ENCODE measurements at places on chromosomes 7 and 10.

GRCh38 chr7:27906385-27907091 lies 166.6 kb downstream of the TAX1BP1 start:
- DNase-seq: no peak

GRCh38 chr7:91267171-91267955 lies 3.1 kb downstream of the FZD1 start:
- no peak for DNase-seq

- no peak for DNase-seq
Measured at GRCh38 chr10:944034-944831, 12.7 kb upstream of the LARP4B start.

- DNase-seq: no peak
Measured at GRCh38 chr7:157222687-157223086, 84.0 kb downstream of the UBE3C start.

GRCh38 chr10:48507933-48508790 lies 96.7 kb downstream of the ARHGAP22 start:
- no peak for DNase-seq

- no peak for DNase-seq
Measured at GRCh38 chr10:89651916-89652573, 7.0 kb upstream of the PANK1 start.

- DNase-seq: no peak
Measured at GRCh38 chr10:118725886-118726500, 28.8 kb downstream of the CACUL1 start.

DNA sequence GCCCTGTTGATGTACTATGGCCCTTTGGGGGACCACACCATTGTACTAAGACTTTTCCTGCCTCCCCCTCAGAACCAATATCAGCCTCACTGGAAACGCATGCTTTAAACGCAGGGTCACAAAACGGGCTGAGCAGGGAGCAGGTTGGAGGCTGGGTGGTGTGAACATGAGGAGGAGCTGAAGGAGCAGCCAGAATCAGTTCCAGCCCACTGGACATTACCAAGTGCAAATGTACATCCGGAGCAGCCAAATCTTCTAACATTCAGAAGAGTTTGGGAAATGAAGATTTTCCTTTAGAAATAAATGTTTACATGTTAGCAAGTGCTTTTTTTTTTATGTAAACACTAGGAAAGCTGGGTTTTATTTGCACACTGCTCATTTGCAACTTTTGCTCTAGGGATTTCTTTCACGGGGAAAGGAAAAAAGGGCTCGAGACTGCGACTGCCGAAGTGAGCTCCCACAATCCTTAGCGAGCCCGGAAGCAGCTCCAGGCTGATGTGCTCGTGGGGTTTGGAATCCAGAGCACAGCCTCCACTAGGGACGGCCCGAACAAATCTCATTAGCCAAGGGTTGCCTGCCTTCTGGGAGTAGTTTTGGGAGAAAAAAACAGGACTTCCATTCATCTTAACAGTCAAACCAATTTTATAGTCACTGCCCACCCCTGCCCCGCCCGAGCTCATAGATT lies 108.0 kb upstream of the YAE1 start:
- no peak for DNase-seq

DNA sequence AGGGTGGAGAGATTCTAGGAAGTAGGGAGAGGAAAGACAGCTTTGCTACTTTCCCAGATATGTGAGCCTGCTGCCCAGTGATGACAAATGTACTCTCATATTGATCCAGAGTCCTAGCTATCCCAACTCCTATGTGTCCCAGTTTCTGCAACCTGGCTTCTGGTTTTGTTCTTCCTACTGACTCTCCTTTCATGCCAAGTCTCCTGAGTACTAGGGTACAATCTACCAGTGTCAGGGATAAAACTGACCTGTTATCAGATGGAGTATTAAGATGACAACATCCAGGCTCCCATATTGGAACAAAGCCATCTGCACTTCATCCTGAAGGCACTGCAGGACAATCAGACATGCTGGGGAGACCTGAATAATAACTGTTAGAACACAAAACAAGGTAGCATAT lies 233.7 kb upstream of the PHYHIPL start:
- no peak for DNase-seq

- no peak for DNase-seq
Measured at GRCh38 chr10:43703286-43703685, 54.6 kb upstream of the ZNF32 start.

GRCh38 chr7:93551063-93551895 lies 23.2 kb downstream of the CALCR start:
- no peak for DNase-seq

DNA sequence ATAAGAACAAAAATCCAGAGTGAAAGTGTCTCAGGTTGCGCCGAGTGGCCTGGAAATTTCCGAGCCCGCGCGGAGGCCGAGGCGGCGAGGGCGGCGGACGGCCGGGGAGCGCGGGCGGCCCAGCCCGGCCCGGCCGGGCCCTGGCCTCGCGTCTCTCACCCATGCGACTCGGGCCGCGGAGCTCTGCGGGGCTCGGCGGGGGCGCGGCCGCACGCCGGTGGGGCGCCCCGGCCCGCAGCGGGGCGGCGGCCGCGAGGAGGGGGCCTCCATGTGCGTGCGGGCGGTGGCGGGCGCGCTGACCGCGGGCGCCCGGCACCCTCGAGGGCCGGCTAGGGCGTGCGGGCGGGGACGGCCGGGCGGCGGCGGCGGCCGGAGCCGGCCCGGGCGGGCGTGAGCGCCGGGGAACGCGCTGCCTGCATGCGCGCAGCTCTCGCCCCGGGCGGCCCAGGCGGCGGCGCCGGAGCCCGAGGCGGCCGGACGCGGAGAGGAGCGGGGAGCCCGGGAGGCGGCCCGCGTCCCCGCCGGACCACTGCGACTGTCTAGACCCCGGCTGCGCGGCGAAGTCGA lies 302 bp upstream of the EN2 start:
- no peak for DNase-seq

DNA sequence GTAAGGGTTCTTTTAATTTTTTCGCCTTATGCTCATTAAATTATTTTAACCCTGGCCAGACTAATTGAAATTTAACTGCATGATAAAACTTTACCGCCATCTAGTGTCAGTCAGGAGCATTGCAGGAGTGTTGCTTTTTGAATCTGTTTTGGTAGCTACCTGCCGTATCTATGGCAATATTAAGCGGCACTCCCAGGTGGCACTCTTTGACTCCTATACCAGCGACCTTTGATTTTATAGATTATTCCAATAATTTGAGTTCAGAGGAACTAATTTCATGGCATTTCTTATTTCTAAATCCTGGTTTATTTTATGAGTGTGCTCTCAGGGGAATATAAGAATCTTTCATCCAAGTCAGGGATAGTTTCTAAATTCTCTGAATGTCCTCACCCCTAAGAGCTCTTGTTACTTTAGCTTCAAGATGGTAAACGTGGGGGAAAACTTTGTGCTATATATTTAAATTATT lies 198.9 kb downstream of the REEP3 start:
- DNase-seq: no peak

DNA sequence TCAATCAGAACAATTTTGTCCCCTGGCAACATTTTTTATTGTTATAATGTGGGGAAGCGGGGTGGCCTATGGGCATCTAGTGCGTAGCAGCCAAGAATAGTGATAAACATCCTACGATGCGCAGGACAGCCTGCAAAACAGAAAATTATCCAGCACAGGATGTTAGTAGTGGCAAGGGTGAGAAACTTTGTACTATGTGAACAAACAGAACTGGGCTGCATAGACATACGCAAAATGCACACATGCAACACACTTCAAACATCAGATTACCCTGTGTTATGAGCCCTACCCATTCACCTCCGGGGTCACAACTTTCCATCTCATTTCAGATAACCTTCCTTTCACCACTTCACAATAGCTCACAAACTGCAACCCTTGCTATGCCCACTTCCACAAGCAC lies 3.1 kb downstream of the ZNF786 start:
- DNase-seq: no peak

- DNase-seq: no peak
Measured at GRCh38 chr10:72353965-72354355, 759 bp downstream of the DNAJB12 start.

Data from substantia nigra (tissue), 51 donors.